NCI-H1048 (cell line): ENCODE measurements at places on chromosomes 6 and 20.

- DNase-seq: no peak
These were observed 1373.5 kb downstream of the GRIK2 start for GRCh38 chr6:102766963-102767362.

GRCh38 chr20:57912227-57912582, 202.4 kb upstream of the PMEPA1 start:
- DNase-seq: no peak

DNA sequence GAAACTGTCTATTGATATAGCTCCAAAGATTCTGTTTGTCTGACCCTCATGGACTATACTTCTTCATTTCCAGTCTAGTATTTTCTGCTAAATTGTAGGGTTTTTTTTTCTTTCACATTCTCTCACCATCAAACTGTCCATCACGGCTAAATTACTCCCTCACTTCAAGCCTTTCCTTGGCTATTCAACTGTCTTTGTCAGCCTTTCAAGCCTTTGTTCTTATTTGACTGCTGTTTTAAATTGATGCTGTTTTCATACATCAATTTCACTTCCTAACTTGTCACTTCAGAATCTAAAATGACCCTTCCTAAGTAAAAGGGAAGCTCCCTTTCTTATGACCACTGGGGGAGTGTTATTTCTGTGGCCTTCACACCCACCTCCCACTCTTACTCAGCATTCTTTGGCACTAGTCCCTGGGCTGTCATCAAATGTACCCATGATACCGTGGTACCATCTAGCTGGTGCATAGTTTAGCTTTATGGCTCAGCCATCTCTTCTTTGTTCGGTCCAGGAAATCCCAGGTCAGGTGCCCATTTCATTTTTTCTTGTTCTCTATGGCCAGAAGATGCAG, 8.6 kb downstream of the GJA1 start:
- no peak for DNase-seq

DNA sequence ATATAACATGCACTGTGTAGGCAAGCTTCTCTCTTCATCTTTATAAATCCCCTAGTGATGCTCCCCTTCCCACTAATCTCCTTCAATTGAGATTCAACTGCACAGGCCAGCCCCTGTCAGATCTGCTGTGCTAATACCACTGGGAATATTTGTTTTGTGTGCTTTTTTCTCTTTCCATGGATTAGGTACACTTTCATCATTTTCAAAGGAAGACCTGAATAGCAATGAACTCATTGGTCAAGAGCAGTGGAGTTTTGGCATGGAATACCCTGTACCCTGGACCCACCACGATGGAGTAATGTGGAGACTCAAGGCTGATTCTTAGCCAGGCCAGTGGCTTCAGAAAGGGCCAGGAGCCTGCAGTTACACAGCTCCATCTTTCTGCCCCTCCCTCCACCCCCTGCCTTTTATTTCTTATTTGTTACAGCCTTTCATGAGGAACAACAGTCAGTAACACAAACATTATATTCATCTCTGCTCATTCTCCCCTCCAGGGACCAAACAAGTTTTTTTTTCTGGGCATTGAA, 75.4 kb upstream of the KCNG1 start:
- no peak for DNase-seq

DNA sequence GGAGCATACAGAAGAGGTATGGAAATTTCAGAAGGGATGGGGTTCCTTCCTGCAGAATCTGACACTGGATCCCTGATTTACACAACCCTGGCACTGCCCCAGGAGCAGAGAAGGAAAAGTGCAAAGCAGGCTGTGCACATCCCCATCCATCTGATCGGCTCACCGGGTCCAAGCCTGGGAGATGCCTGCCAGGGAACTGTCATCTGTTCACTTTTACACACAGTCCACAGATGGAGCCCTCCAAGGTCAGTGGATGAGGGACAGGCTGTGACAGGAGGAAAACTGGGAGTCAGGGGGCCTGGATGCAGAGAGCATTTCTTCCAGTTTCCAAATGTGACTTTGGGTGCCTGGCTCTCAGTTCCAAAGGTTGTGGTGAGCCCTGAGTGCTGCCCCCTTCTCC, 11.0 kb upstream of the SYNDIG1 start:
- DNase-seq: no peak

DNA sequence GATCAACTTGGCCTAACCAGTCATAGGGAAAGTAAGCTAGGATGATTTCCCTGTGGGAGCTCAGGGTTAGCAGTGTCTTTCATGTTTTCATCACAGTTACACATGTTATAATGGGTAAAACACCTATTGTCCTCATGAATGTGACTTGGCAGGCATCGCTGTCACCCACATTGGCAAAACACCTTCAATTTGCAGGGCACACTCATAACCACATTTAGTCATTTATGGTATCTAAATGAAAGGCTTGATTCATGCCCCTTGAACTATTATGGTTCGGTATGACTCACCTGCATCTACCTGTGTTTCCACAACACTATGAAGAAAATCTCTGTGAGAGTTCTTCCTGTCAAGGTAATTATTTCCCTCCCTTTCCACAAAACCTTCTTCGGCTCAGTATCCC, 49.2 kb downstream of the FRK start:
- DNase-seq: no peak

DNA sequence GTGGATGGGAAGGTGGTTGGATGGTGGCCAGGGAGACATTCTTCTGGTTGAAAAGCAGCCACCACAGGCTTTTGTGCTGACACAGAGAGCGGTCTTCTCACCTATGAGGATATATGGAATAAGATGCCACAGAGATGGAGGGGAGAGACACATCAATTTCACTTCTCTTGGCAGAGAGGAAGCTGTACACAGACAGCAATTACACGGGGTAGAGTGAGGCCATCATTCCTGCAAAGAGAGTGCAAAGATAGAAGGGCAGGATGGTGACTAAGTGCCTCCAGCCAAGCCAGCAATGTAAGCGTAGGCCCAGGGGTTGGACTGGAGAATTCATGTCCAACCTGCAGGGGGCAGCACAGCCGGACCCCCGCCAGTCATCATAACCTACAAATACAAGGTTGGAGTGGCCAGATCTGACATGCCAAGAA, 56.4 kb downstream of the NRN1 start:
- DNase-seq: no peak

DNA sequence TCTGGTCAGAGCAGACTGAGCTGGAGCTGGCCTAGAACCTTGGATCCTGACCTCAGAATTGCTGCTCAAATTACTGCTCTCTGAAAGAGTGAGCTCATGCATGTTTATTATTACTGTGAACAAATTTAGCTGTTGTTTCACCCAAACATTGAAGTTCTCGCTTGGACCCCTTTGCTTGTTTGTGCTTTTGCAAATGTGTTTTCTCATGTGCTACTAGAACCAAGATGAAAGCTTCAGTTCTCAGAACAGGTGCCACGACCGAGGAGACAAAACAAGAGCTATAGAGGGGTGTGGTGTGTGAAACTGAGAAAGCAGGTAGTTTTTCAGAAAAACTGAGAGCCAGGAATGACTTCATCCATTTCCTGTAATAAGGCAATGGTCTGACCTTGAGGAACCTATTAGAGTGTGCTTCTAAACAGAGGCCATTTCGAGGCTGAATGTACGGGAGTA, 50.0 kb upstream of the ESR1 start:
- DNase-seq: no peak

DNA sequence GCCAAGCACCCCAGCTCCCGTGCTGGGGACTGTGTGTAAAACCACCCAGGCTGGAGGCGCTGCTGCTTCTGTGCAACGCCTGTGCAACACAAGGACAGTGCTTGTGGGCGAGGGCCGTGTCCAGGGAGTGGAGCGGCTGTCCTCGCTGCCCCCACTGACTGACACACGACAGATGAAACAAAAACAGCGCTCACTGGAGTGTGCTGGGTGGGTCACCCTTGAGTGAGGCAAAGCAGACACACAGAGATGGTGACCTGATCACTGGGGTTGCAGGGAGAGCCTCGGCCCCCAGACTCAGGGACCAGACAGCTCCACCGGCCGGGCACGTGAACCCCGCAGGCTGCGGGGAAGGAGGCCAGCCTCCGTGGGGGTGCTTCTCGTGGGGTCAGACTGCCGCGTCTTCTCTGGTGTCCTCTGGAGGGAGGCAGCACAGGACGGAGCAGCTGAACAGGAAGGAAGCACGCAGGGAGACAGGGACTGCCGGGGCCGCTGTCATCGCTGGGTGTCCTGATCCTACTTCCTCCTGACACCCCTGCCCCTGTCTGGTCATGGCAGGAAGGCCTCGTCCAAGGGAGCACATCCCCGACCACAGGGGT, 75.9 kb upstream of the CST7 start:
- DNase-seq: no peak

DNA sequence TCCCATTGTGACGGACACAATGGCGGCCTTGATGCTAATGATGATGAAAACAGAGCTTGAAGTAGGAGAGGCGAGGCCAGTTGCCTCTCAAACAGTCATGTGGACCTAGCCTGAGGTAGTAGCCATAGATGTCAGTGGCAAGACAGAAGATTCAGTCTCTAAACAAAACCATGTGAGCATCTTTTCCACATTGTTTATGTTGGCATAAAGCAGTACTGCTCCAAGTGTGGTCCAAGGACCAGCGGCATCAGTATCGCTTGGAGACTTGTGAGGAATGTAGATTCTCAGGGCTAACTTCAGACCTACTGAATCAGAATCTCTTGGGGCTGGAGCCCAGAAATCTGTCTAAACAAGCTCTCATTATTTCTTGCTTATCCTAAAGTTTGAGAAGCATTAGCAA, 312.8 kb upstream of the JAG1 start:
- DNase-seq: no peak

GRCh38 chr6:109783250-109783986, 92.3 kb downstream of the FIG4 start:
- no peak for DNase-seq

DNA sequence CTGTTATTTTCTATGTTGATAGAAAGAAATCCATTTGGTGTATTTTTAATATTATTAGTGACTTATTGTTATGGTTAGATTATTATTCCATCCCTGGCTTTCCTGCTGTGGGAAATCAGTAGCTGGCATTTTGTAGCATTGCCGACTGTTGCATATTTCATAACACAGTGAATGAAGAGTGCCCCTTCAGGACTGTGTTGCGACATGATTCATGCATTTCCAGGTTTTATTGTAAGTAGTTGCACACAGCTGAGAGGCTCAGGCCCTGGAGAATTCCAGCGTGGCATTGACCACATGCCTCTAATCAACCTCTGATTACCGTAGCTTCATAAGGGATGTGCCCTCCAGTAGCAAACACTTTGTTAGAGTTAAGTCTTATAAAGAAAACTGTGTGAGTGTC, 263.9 kb downstream of the FARS2 start:
- DNase-seq: no peak

- no peak for DNase-seq
These were observed 6.1 kb downstream of the TOX2 start for GRCh38 chr20:43920797-43921196.

- DNase-seq: no peak
These were observed 113.3 kb upstream of the SAMD5 start for GRCh38 chr6:147395158-147395557.

DNA sequence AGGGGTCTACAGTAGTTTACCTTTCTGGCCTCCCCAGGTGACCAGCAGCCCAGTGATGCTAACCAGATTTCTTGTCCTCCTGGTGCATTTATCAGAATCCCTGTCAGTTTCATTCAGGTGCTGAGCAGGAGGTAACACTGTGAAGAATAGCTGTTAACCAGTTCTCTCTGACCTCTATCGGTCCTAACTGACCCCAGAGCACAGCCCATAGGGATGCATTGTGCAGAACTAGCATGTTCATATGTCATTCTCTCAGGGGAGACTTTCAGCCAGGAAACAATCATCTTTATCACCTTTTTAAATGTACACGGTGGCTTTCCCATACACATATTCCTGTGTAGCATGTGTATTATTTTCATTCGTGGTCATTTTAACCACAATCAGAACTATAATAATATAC, 49.9 kb downstream of the CNR1 start:
- no peak for DNase-seq

GRCh38 chr6:136775548-136775947, 16.7 kb downstream of the MAP3K5 start:
- DNase-seq: no peak

- DNase-seq: no peak
These were observed 73.1 kb downstream of the OR2B2 start for GRCh38 chr6:27838945-27839625.

DNA sequence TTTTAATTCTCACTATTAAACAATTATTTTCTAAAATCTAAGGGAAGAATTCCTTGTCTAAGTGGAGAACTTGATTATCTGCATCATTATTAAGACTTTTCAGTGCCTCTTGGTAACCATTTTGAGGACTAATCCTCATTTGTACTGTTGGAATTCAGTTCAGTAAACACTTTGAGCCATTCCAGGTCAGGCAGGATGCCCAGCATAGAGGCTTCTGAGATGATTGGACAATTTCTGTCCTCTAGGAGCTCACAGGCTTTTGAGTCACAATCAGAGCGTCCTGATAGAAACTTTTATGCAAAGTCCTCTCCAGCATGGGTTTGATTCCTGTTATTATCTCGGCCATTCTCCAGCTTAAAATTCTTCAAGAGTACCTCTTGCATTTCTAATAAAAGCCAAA, 1304.6 kb downstream of the EPHA7 start:
- DNase-seq: no peak

- no peak for DNase-seq
These were observed 96.3 kb upstream of the GCM1 start for GRCh38 chr6:53244958-53245357.

DNA sequence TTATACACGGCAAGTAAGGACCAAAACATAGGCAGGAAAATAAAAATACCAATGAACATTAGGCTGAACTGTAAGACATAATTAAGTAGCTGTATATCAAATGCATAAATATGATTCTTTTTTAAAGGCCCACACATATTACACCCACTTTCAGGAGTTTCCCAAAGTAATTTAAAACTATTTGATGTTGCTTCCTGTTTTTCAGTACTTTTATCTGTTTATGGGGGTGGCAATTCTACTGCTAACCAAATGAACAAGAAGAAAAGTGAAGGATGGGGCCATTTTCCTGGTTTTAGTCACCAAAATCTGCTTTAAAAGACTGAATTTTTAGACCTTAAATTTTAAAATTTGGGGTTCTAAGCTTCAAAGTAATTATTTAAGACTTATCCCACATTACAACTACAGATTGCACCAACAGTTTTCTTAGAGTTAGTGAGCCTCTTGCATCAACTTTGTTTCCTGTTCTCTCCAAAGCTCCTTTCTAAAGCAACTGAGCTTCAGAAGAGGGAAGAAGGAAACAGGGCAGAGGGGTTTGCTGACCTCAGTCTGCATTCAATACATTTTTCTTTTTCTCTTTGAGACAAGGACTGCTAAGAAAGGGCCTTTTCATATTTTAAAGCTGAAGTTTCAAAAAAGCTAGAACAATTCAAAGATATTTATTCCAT, 191.0 kb downstream of the BACH2 start:
- no peak for DNase-seq

GRCh38 chr6:158611039-158611438, 33.5 kb downstream of the DYNLT1 start:
- DNase-seq: no peak
